Germinal center (tissue), 1 donor: ENCODE measurements at places on chromosomes 13 and 19.

GRCh38 chr13:19685437-19685836 is 52.0 kb downstream of the MPHOSPH8 start:
- no peak for DNase-seq

- DNase-seq: no peak
Observed at GRCh38 chr13:24107955-24108614, 52.4 kb upstream of the SPATA13 start.

DNA sequence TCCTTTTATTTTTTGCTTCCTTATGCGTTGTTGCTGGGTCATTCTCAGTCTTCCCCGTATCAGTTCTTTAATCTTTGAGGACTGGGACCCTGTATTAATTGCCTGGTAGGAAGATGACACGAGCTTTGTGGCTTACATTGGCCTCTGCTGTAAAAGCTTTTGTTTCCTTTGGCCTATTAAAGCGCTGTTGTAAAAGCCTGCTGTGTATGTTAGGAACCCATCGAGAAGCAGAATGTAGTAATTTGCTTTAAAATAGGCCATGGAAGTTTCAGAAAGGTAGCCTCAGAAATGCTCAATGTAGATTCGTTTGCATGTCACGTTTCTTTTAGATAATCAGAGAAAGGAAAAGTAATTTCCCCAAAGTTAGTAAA is 257.5 kb upstream of the STARD13 start:
- DNase-seq: no peak

- DNase-seq: no peak
Observed at GRCh38 chr13:37647031-37647650, 48.6 kb upstream of the POSTN start.

DNA sequence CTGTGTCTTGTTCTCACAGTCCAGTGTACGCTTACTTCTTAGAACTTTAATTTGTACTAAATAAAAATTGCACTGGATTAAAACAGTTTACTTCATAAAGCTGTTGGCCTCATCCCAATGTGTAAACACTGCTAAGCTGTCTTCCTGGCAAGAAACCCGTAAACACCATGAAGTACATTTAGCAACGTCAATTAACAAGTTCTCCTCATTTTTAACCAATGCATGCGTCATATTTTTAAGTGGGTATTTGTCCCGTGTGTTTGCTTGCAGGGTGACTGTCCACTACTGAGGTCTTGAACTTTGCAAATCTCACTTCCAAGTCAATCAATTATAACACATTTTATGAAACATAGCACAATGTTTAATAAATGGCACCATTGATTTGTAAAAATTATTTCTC is 28.2 kb downstream of the LAIR2 start:
- no peak for DNase-seq

DNA sequence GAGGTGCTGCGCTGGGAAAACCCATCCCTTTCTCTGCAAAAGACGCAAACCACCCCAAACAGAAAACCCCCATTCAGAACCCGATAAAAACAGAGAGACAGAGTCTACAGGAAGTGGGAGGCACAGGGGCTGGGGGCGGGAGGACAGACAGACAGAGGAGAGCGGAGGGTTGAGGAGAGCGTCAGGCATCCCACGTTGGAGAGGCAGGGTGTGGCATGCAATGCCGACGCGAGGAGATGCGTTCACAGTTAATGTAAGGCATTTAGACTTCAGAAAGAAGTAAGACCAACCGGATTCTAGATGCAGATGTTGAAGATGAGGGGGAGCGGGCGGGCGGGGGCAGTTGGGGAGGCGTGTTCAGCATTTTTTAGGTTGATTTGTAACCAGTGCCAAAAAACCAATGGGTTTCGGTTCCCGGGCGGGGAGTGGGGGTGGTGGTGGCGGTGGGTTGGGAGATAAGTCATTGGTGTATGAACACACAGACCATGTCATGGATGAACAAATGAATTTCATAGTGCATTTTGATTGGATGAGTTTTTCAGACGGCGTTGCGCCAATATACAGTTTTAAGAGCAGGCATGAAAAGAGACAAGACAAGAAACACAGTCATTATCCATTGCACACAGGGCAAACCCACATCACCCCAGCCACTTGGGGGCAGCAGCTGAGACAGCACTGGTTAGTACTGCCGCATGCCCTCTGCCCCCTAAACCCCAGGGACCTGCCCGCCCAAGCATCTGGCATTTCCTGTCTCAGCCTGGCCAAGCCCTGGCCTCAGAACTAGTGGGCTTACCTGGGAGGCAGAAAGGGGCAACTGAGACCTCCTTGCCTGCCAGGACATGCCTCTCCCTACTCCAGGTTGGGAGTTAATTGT is 91.3 kb downstream of the IER2 start:
- DNase-seq: peak; percentile 50

GRCh38 chr13:74306496-74306895 is 172.3 kb upstream of the KLF12 start:
- DNase-seq: no peak

DNA sequence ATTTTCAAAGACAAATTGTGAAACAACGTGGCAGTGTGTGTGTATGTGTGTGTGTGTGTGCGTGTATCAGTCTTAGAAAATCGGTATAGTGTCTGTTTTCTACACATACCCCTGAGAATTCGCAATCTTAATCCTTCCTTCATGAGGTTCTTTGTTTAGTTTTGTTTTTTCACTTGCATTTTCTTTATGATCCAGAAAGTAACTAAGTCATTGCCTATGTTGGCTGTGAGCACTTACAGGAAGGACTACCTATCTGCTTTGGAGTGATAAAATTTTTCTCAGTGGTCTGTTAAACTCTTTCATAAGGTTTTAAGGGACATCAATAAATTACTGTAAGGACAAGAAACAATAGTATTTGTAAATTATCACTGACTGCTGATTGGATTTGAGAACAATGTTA is 1587.1 kb downstream of the PCDH9 start:
- DNase-seq: no peak

GRCh38 chr19:7932276-7932929 is 6.5 kb upstream of the CTXN1 start:
- DNase-seq: no peak

GRCh38 chr19:18436671-18437490 is 1.1 kb downstream of the ISYNA1 start:
- DNase-seq: peak; percentile 90

DNA sequence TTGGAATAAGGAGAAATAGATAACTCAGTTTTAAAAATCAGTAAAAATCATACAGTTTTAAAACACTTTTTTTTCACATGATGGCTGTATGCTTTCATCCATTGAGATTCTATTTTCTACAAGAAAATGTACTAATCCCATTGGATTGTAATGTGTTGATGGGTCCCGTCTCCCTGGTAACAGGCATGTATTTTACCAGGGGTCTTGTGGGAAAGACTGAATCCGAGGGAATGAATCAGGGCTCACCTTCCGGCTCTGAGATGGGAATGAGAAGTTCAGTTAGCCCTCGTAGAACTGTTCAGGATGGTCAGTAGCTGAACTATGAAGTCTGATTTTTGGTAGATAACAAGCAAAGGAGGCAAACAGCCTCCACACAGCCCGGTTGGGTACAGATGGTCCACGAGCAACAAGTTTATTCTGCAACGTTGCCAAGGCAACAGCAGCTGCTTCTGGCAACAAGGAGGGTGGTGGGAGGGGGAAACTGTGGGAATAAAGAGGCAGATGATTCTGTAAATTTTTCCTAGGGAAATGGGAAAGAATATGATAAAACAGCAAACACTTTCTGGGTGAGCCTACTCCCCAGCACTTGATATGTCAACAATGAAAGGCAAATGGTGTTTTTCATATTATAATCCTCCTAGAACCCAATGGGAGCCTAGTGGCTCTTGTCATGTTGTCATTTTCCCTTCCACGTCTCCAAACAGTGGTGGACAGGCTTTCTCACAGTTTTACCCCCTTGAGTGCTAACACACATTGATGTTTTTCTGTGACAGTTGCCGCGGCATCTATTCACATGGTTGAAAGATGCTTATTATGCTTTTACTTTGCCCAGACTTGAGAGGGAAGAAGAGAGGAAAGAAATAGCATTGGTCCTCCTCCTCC is 12.4 kb upstream of the SIAH3 start:
- no peak for DNase-seq

GRCh38 chr13:111526922-111527321 is 206.5 kb downstream of the TEX29 start:
- DNase-seq: no peak

DNA sequence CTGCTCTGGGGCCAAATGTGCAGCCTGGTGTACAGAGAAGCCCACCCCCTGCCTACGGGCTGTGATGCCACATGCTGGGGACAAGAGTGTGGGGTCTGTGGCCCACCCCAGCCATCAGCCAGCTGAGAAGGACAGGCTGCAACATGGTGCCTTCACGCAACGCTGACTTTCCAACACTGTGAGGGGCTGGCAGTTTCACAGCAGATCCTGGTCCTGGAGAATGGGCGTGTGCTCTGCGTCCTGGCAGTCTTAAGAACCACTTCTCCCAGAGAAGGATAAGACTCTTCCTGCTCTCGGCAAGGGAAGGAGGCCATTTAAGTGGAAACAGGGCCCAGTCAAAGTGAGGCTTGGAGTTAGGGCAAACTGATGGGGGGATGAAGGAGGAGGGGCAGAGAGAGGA is 4.6 kb downstream of the LRRC4B start:
- no peak for DNase-seq

DNA sequence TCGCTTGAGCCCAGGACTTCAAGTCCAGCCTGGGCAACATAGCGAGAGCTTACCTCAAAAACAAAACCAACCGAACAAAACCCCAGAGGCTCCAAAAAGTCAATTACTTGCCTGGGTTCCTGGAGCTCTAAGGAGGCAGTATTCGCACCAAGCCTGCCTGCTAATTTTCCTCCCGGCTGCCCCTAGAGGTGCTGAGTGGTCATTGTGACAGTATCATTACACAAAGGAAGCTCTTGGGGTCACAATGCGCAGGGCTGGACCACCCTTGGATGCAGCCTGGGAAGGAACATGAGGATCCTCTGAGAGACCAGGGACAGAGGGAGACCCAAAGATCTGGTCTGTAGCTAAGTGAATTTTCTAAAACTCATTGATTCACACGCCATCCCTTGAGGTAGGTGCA is 8.5 kb upstream of the PEX11G start:
- DNase-seq: no peak

- peak; percentile 11 for DNase-seq
Observed at GRCh38 chr13:44879452-44880058, 109.7 kb downstream of the NUFIP1 start.

DNA sequence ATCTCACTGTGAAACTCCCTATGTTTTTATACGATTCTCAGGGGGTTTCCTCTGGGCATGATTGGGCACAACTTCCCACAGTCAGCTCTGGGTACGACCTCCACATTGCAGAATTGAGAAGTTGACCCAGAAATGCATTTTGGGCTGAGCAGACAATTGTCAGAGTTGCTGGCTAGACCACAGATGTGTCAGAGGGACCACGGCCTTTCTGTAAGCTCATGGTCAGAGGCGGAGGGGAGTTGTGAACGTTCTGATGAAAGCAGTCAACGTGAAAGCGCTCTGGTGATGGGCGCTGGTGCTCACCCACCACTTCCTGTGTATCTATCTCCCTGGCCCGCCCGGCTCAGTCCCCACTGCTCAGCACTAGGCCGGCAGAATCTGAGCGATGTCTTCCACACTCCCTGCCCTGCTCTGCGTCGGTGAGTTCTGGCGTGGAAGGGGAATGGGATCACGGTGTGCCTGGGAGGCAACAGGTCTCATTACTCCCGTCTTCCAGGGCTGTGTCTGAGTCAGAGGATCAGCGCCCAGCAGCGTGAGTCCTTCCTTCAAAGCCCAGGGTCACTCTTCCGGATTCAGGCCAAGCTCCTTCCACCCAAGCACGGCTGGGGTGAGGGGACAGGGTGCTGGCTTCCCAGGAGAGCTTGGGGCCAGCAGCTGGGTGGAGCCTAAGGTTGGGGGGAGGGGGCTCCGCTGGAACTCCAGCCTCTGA is at the start of gene NCR1:
TSS of gene NCR1 (plus strand) at position 346 of the 709 bp plus-strand sequence. CDS start at position 386, 40 bp downstream.
- no peak for DNase-seq

DNA sequence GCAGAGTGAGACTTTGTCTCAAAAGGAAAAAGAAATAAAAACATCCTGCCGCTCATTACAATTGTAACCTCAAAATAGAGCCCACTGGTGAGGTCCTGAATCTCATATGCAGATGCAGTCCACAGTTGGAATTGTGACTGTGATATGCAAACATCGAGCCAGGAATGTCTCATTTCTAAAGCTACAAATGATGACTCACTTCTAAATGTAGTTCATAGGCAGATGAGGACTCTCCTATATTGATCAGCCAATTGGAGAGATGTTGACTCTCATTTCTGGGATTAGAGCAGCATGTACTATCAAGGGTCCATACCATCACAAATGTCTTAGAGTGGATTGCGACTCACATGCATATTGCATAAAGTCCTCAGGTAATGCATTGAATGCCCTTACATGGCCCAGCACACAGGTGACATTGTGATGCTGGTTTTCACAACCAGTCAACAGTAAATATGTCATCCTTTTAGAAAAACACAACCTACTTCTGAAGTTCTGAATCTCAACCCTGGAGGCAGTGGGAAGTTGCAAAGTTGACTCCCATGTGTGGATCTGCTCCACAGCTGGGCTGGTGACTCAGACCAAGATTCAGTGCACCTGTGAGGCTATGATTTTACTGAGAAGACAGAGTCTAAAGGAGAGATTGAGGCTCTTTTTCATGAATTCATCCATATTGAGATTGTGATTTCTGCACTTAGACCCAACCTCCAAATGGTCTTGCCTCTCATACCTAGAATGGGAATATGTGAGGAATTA is 16.9 kb upstream of the ZNF254 start:
- DNase-seq: no peak

DNA sequence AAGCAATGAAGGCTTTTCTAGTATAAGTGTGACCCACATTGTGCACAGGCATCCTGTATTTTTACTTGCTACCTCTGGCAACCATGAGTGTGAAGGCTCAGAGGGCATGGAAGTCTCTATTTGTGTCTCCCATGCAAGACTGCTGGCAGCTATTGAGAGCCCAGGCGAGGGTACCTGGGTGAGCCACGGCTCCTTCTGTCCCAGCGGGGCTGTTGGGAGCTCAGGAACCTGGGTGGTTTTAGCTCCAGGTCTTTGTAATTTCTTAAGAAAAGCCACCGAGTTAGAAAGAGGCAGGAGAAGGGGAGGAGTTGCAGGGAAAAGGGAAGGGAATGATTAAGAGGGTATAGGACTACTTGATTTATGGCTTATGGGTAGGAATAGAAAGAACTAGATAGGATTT is 190.4 kb upstream of the SOX1 start:
- DNase-seq: no peak

- DNase-seq: no peak
Observed at GRCh38 chr19:46133101-46133627, 8.7 kb upstream of the IGFL3 start.

GRCh38 chr13:99191900-99192399 is 8.7 kb upstream of the UBAC2 start:
- no peak for DNase-seq

DNA sequence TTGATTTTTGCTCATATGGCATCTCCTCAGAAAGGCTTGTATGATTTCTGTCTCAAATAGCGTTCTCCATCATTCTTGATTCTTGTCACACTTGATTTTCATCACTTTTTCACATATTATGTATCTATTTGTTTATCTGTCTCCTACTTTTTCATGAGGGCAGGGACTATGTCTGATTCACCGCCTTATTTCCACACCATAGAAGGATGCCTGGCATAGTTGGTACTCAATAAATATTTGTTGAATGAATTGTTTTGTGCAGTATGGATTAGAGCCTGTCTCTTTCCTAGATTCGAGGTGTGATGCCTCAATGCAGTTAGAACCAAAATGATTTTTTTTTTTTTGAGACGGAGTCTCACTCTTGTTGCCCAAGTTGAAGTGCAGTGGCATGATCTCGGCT is 12.1 kb downstream of the SAE1 start:
- no peak for DNase-seq
